ENCODE measurements at places on chromosomes 16 and 17. TPM values are rescaled to one million over a fixed set of nuclear protein-coding genes. Genes with fewer than 3 reads are reported as not detected.

DNA sequence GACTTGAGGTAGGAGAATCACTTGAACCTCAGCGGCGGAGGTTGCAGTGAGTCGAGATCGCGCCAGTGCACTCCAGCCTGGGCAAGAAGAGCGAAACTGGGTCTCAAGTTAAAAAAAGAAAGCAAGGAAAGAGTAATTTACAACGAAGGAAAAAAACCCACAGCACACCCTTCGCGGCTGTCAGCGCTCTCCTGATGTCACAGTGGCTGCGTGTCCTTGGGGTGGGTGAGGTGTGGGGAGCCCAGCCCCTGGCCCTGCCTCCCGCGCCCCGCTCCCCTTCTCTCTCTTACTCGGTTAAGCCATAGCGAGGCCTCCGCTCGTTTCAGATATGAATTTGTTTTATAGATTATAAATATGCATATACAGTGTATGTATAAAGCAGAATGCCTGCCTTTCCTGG lies 740 bp upstream of the JPT2 start:
- DNase-seq, result no peak

The TSNAXIP1 gene
- total RNA-seq, result 0.86 TPM

The MYO15A gene
- total RNA-seq, result 2.7 TPM

The FOXC2 gene
- not detected for total RNA-seq

The PRKCA gene
- total RNA-seq, result 126 TPM

DNA sequence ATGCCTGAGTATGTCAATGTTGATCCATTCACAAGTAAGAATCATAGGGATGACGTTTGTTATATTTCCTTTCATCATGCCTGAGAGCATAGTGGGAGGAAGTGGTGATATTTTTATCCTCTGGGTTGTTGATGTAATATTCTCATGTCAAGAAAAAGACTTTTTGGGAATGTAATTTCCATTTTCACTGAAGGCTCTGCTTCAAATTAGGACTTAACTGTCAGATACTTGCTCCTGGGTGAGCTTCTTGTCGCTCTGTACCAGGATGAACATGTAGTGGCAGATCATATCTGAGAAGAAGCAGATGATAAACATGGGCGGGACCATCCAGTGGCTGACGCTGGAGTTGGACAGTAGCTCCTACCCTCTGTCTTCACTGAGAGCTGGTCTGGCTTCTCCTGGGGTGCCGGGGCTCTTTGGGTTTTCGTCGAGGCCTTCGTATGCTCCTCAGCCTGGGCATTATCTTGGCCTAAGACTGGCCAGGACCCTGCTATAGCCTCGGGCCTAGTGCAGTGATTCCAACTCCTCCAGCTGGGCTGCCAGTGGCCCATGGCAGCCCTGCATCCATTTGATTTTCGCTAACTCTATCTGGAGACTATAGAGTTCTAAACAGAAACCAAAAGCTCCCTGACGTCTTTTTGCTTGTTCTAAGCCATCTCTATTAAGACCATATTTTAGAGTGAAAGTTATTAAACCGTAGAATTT lies 19.7 kb downstream of the CYB5B start:
- DNase-seq, result peak; percentile 31

DNA sequence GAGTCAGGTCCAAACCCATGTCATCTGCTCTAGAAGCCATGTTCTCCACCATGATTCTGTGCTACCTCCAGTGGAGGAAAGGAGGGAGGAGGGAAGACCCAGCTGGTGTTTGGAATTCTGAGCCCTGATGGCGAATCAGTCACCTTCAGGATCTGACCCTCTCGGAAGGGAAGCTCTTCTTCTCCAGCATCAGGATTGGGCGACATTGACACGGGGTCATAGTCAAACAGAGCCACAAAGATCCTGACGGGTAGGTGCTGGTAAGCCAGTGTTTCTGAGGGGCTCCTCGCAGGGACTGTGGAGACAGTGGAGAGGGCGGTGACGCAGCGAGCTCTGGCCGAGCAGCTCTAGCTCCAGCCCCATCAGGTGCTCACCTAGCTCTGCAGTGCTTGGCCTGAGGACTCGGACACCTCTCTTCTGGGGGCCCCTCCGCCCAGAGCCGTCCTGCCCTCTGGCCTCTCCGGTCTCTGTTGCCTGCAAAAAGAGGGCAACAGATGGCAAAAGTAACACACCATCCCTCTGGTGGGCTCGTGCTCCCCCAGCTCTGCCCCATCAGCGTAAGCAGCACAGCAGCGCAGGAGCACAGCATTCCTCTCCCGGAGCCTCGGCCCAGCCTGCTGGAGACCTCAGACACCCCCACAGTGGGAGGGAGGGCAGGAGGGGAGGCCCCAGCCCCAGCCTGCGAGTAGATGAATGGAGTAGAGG lies 21.0 kb downstream of the TSPOAP1 start:
- no peak for DNase-seq
